Activated CD4-positive, alpha-beta T cell treated with anti-CD3 and anti-CD28 coated beads, Interleukin-2, amount 50 U/mL, for 1 hour (primary cell): ENCODE measurements at places on chromosomes 1 and 21.
A peak's percentile ranks its signal among the peaks of the same experiment; 100 is the strongest.

- DNase-seq: no peak
Observed at GRCh38 chr1:48853006-48853405, 76.3 kb upstream of the BEND5 start.

- DNase-seq: no peak
Observed at GRCh38 chr1:91124989-91125417, 103.2 kb upstream of the ZNF644 start.

GRCh38 chr1:92485381-92486250 lies 1.1 kb downstream of the GFI1 start:
- DNase-seq: peak; percentile 79

- DNase-seq: no peak
Observed at GRCh38 chr1:240508201-240508600, 103.8 kb downstream of the GREM2 start.

DNA sequence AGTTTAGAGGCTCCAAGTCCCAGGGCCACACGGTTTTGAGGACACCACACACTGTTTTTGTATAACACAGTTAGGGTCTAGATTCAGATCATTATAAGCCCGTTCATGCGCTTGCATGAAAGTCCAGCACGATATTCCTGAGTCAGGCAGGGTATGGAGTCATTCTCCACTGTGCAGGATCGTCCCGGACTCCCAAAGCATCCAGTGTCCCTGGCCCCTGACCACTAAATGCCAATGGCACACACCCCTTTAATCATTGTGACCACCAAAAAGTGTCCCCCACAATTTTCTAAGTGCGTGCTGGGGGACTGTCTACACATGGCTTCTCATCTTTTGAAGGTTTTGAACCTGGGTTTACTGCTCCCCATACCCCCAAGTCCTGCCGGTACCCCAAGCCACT lies 27.1 kb upstream of the PTPRF start:
- DNase-seq: no peak

DNA sequence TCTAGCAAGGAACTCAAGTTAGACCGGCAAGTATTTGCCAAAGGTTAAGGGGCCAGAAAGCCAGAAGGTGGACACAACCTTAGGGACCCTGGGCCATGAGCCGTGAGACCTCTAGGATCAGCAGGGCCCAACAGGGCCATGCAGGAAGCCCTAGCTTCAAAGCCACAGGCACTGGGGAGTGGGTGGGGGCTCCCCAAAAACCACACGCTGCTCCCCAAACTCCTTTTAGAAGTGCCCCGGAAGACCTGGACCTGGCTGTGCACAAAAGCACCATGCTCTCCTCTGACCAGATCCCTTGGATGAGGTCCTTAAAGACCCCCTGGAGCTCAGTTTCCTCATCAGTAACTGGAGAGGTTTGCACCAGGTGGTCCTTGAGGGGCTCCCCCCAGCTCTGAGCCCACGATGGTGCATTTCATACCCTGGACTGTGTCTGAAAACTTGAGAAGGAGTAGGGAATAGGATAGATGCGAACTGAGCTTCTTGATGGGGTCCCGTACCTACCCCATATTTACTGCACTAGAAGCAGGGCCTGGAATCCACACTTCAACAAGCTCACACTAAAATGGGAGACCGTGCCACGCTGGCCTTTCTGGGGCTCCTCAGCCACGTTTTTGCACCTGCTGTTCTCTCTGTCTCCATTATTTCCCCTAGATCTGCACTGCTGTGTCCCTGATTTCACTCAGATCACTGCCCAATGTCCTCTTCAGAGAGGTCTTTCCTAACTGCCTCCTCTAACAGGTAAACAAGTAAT lies 40.6 kb upstream of the LBR start:
- DNase-seq: no peak

DNA sequence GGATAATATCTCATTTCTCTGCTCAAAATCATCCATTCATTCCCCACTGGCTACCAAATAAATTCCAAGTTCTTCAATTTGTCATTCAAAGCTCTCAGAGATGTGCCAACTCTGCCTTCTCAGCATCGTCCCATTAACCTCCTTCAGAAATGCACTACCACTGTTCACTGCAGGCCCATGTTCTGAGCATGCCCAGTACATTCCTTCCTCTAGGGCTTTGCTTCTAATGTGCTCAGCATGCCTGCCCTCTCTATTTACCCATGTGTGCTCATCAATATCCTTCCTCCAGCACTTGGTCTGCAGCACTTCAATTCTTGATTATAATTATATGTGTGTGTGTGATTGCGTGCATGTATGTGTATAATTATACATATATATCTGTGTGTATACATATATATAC lies 36.1 kb upstream of the RGS8 start:
- no peak for DNase-seq

GRCh38 chr1:236522937-236523703 lies 662 bp upstream of the LGALS8 start:
- no peak for DNase-seq

GRCh38 chr21:42526379-42526727 lies 12.7 kb downstream of the SLC37A1 start:
- DNase-seq: no peak

DNA sequence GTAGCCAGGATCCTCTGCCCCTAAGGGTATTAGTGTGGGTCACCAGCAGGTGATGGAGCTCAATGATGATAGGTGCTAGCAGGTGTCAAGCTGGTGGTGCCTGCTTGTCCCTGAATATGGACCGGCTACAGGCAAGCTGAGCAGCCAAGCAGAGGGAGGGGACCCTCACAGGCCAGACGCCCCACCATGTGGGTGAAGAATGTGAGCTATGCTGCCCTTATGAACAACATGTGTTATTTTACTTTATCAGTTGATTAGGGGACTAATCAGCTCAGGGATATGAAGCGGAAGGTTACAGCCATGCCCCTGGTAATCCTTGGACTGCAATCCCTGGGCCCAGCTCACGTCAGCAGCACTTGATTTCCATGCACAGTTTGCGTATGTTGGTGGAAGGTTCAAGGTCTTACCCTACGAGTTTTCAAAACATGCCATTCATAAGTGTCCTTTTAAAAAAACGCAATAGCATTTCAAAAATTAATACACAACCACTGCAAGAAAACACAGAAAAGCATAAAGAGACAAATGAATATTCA lies 106.0 kb downstream of the CDC7 start:
- no peak for DNase-seq
